ENCODE measurements at places on chromosomes 1 and 21.

DNA sequence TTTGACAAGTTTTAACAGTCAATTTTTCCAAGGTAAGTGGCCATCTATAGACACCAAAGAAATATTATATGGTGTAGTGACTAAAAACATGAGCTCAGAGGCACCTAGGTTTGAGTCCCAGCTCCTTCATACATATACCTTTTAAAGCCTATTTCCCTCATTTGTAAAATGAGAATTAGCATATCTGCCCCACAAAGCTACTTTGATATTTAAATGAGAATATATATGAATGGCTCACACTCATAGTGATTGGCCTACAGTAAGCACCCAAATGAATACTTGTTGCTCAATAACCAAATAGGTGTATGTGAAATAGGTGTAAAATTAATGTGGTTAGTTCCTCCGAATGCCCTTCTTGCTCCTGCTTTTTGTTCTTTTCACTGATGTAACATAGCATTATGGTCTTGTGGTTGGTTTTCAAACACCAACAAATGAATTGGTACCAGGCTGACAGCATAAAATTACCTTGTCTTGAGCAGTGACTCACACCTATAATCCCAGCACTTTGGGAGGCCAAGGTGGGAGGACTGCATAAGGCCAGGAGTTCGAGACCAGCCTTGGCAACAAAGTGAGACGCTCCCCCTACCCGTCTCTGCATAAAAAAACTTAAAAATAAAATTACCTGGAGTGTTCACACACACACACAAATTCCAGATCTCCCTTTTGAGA, 25.3 kb downstream of the CNIH4 start:
- DNase-seq: peak; percentile 48

DNA sequence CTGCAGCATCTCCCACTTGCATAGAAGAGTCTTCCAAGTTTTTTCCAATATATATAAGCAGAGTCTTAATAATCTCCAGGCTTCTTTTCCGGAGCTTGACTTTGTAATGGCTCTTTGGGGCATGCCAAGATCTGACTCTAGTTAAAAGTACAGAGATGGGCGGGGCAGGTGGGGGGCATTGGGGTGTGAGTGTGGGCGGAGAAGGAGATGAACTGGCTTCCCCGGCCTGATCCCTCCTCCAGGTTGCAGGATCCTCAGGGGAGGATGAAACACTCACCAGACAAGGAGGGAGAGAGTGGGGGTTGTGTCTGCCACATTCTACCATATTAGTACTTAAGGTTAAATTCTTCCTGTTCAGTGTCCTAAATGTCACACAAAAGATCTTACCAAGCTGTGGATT, 23.0 kb downstream of the S100A10 start:
- no peak for DNase-seq

DNA sequence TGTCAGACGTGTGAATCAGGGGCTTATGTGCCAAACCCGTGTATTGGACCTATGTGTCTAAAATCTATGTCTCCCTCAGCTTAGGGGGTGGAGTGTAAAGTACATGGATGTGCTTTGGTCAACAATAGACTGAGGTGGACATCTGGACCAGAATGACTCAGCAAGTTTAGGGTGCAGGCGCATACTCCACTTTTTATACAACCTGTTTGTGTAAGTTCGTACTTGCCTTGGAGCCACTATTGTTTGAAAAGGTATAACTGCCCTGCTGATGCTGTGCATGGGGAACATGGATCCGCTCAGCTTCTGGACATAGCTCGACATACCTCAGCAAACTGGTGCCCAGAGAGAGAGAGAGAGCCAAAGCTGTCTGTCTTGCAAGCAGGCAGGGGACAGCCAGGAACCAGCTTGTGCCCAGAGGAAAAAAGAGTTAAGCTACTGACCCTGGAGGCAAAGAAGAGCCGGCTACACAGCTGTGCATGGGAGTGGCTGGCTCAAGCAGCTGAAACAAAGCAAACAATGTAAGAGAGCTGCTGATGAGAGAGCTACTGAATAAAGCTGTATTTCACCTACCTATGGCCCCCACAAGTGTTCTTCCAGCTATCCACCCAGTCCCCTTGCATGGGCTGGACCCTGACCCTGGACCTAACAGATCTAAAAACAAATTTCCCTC, 41.2 kb downstream of the GJA5 start:
- DNase-seq: no peak

DNA sequence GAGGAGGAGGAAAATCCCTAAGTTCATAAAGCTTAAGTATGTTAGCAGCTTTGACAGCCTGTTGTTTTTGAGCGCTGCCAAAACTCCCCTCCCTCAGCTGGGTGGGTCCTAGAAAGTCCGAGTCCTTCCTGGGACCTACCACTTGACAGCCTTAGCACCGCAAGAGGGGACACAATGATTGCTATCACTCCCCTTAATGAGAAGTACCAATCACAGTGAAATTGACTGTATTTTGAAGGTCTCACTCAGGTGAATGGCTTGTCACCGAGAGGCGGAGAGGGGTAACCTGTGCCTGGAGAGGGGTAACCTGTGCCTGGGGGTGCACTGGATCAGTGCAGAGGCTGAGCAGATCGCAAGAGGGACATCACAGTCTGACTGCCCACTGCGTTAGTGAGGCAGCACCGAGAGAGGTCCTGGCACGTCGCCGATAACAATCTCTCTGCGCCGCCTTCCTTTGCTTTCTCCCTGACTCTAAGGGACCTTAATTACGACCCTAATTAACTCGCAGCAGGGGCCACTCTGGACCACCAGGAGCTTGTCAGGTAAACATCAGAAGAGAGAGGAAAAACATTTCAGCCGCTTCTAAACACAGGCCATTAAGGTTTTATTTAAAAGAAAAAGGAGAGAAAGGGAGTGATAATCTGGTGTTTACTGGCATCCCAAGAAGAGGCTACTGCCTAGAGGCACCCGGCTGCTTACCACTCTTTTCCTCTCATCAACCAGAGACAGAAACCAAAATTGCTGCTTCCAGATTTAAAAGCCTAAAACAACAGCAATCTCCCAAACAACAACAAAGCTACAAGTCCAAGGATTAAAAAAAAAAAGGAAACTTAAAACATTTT, 25.7 kb upstream of the KCNK1 start:
- no peak for DNase-seq

DNA sequence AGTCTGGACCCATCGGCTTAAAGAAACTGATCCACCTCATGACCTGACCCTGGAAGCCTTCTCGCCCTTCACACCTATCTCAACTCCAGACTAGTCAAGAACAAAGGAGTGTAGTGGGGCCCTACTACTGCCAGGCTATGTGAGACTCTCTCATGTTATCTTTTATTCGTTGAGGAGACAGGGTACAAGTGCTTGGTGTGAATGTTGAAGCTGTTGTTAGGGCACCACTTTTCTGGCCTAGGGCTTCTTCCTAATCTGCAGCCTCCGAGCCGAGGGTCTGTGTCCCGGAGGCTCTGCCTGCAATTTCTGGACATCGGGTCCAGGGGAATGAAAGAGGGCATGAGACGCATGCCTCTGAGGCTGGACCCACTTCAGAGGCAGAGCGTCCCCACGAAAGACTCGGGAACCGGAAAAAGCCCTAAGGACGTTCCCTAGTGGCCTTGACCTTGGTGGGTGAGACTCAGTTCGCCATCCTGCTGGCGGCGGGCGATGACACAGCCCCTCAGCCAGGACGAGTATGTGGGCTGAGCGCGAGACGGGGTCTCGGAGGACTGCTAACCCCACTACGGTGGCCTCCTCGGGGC, 671 bp downstream of the DNAJC11 start:
- no peak for DNase-seq

DNA sequence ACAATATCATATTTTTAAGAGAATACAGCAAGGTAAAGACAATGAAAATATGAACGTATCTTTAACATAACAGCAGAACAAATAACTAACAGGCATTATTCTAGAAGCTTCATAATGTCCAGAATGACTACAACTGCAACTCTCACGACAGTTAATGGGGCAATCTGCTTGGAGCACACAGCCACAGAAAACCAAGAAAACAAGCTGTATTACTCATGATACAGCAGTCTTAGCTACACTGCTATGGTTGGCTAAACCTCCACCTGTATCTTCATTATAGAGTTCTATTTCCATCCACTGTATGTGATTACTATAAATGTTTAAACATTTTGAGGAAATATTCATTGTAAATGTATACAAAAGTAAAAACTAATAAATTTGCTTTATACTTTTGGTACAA, 139.9 kb downstream of the DPYD start:
- DNase-seq: no peak

DNA sequence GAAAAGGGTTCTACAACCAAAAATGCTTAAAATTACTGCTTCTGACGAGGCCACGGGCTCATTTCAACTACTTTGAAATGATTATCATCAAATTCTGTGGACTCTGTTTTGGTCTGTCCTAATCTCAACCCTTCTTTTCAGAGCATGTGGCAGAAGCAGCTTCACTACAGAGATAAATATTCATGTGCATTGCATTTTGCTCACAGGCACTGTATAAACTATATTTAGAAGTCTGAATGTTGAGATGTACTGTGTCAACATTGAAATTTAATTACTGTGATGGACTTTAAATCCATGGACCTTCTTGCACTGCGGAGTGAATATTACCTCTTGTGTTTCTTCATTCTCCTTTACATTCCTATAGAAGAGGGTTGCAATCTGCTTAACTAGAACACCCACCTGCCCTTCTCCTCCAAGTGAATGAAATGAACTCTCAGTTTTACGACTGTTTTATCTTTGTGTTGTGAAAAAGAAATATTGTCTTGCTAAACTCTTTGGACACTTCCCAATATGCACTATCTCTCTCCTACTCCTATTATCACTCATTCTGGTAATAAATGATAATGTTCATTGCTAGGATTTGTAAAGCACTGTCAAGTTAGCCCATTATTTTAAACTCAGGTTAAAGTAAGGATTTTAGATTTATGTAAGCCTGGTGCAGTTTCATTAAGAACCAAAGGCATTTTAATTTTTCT, 281.2 kb upstream of the ST6GALNAC5 start:
- no peak for DNase-seq

GRCh38 chr1:201167041-201167991, 13.0 kb upstream of the TMEM9 start:
- no peak for DNase-seq

- peak; percentile 34 for DNase-seq
These were observed at the start of gene HTR6 for GRCh38 chr1:19664453-19665185. TSS of gene HTR6 (plus strand) at chr1:19664875. CDS start at chr1:19665754, 879 bp downstream.

DNA sequence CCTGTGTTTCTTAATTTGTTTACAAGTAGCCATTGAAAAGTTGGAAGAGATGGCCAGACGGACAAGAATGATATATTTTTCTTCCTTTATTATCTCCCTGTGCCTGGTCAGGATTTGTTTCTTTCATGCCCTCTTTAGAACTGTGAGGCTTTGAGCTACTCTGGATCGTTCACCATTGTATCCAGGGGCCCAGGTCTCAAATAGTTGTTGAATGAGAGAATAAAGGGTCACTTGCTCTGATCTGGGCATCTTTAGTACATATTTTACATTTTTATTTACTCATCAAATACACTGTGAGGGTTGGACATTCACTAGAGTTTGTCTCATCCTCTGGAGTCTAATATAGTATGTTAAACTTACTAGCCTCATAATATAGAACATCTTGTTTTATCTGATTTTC, 48.7 kb downstream of the IVNS1ABP start:
- DNase-seq: no peak

GRCh38 chr1:55464550-55464949, 249.4 kb upstream of the USP24 start:
- no peak for DNase-seq

DNA sequence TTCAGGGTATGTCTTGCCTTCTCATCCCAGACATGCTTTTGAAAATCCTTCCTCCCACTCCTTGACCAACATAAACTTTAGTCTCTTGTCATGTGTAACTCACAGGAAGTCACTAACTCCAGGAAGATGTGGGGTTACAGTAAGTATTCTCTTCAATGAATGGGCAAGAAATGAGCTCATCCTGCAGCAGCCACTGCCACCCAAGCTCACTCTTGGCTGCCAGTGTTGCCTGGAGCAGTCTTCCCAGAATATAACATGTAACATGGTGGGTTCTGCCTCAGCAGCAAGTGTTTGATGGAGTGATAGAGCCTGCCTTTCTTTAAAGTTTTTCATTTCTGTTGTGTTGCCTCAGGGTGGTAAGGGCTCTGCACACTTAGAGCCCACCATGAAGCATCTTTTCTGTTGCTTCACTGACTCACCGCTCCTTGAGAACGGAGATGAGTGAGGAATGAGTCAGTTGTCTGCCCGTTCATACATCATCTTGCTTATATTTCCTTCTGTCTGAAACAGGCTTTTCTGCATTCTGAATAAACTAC, 187.0 kb downstream of the TPR start:
- peak; percentile 50 for DNase-seq

- DNase-seq: no peak
These were observed 75.2 kb upstream of the NEK2 start for GRCh38 chr1:211750599-211750998.

DNA sequence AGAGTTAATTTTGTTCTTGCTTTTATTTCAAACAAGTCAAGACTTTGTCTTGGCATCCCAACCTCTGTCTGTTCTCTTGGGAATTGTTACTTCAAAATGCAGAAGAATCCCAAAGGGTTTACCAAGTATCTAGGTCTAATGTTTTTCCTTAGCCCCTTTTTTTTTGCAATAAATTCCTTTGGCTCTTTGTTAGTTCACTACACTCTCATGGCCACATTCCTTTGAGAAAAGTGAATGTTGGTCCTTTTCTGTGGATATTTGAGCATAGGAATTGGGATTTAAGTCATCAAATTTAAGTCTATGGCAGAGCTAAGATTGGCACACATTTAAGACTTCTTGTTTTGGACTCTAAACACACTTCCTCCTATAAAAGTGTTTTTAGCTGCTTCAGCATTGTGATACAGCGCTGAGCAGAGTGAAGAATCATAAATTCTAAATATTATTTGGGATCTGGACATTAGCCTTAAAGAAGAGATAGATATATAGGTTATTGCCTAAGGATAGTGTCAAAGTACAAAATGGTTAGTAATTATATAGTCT, 1.9 kb downstream of the BTF3L4 start:
- DNase-seq: no peak

DNA sequence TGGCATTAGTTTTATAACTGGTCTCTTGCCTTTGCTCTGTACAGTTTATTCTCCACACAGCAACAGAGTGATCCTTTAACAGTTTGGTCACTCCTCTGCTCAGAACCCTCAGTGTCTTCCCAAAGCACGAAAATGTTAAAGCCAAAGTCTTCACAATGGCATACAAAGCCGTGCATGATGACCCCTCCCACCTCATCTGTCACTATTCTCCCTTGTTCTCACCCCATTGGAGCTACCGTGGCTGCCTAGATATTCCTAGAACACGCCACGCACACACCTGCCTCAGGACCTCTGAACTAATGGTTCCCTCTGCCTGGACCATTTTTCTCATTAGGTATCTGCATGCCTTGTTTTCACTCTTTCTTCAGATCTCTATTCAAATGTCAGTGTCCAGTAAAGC, 8.6 kb upstream of the SEMA4A start:
- DNase-seq: no peak

- DNase-seq: peak; percentile 69
These were observed 99.2 kb downstream of the CTH start for GRCh38 chr1:70509996-70510876.

- DNase-seq: no peak
These were observed 102.2 kb upstream of the GADD45A start for GRCh38 chr1:67582625-67583461.

- DNase-seq: no peak
These were observed 36.0 kb upstream of the GUCA2B start for GRCh38 chr1:42117214-42117613.

GRCh38 chr21:14752345-14752909, 206.3 kb upstream of the SAMSN1 start:
- DNase-seq: no peak

All from activated CD4-positive, alpha-beta T cell treated with anti-CD3 and anti-CD28 coated beads, Interleukin-10, Interleukin-2, amounts not matched to agents 100 ng/mL and 50 ng/mL, durations not matched to agents 16 hours and 8 hours (primary cell).